ENCODE measurements at places on chromosomes 5 and 9. TPM values are rescaled to one million over a fixed set of nuclear protein-coding genes. Genes with fewer than 3 reads are reported as not detected.

LTC4S gene
- total RNA-seq = 0.71 TPM

F2RL1 gene
- total RNA-seq = 77.5 TPM

PIP5KL1 gene
- 4.7 TPM for total RNA-seq

PPP2CA gene
- 141 TPM for total RNA-seq

CARTPT gene
- not detected for total RNA-seq

GALT gene
- 30.5 TPM for total RNA-seq

DDX4 gene
- total RNA-seq = not detected

AP3B1 gene
- 63.6 TPM for total RNA-seq

FAT2 gene
- total RNA-seq = 95.1 TPM

TDRD7 gene
- total RNA-seq = 16.9 TPM

CLIC3 gene
- total RNA-seq = 0.95 TPM

IFNA2 gene
- total RNA-seq = not detected

KIF4B gene
- 0.03 TPM for total RNA-seq

PCA3 gene
- not detected for total RNA-seq

- no peak for DNase-seq
Measured at GRCh38 chr5:14213813-14214585, 70.9 kb downstream of the TRIO start.

- no peak for DNase-seq
Measured at GRCh38 chr5:14834584-14835550, 36.7 kb downstream of the ANKH start.

- DNase-seq = no peak
Measured at GRCh38 chr9:33858423-33858822, 41.5 kb downstream of the UBE2R2 start.

DNA sequence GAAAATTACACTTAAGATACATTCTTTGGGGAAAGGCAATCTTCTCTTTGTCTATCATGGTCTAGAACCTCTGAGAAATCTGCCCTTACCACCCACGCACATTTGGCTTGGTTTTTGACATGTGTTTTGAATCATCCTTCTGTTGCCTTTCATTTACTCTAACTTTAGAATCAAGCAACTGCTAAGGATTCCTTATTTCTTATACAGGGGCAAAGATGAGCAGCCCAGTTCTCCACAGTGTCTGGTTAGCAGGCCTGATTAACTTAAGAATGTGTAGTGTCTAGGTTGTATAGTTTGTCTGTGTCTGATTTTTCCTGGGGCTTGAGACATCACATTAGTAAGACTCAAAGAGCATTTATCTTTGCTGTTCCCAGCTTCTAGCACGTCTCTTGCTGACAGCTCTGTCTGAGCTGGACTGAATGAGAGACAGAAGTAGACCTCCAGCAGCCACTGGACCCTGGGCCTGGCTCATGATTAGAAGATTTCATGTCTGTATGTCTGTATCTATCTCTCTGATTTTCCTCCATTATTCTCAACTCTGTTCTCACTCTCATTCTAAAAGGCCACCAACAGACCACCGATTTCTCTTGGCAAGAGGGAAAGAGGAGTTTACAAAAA is 31.8 kb upstream of the PCA3 start:
- DNase-seq = no peak

- no peak for DNase-seq
Measured at GRCh38 chr5:35458824-35459207, 158.8 kb upstream of the SPEF2 start.

DNA sequence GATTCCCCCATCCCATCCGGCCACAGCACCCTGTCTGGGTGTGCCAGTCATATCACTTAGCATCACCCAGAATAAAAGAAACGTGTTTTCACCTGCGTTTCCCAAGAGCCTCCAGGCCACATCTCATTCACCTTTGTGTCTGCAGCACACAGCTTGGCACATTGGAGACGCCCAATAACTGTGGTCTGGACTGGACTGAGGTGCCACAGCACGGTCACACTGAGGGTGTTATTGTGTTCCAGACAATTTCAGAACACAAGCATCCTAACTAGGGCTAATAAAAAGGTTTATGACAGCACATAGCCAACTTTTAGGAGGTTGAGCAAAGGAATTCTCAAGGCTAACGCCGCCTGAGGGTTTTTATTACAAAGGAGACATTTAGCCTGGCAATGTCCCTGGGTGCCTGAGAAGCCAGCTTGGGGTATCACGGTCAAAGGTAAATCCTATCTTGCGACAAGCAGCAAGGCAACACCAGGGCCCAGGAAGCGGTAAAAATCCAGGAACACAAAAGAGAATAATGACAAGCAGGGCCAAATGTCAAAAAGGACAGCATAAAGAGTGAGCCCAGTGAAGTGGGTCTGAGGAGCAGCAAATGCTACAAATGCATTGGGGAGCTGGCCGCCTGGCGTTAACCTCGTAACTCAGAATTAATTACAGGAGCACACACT is 3.4 kb downstream of the EPB41L4B start:
- DNase-seq = no peak

GRCh38 chr9:95273369-95274022 is 44.0 kb downstream of the FANCC start:
- no peak for DNase-seq

GRCh38 chr9:134258332-134258731 is 67.9 kb upstream of the RXRA start:
- DNase-seq = no peak

DNA sequence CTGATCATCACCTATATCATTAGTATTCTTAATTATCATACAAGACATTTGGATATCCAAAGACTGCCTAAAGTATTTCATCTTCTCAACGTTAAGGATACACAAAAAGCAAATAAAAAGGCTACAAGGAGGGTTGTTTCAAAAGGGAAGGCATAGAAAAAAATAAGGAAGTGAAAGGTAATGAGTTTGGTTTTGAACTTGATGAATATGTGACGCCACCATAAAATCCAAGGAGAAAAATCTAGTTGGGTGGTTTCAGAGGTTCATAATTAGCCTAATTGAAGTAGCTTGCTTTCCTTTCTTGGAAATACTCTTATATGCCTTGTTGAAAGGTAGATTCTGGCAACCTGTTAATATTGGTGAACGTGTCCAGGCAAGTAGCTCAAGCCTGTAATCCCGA is 96.1 kb upstream of the SGCD start:
- no peak for DNase-seq

- DNase-seq = no peak
Measured at GRCh38 chr9:470552-471194, 256.0 kb downstream of the DOCK8 start.

- no peak for DNase-seq
Measured at GRCh38 chr9:18639911-18640310, 166.0 kb downstream of the ADAMTSL1 start.

- DNase-seq = no peak
Measured at GRCh38 chr5:74169701-74170100, 470.8 kb downstream of the ENC1 start.

GRCh38 chr9:91098203-91098850 is 263.4 kb downstream of the AUH start:
- no peak for DNase-seq

GRCh38 chr9:109307380-109308240 is 13.2 kb downstream of the EPB41L4B start:
- no peak for DNase-seq

GRCh38 chr5:82278711-82279370 is 687 bp upstream of the RPS23 start:
- no peak for DNase-seq

GRCh38 chr9:72997387-72997995 is 44.6 kb upstream of the ALDH1A1 start:
- DNase-seq = no peak

DNA sequence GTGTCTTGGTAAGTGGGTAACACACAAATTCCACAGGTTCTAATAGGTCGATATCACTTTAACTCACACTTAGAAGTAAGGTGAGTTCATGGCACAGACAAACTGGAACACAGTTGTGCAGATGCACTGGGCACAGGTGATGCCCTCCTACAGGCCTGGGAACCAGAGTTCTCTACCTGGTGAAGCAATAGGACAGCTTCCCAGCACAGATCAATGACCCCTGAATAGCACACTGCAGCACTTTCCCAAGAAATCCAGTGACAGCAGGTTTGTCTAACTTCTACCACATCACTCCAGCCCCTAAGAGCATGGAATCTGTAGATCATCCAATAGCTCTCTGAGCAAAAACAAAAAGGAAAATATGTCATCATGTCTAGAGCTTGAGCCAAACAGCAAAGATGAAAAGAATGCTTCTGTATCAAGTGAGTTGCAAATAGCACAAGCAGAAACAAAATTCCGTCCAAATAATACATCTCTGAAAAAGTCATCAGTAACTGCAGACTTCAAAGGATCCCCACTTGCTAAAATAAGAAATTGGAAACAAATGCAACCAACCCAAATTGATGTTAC is 33.5 kb downstream of the MOCS2 start:
- no peak for DNase-seq

- DNase-seq = peak; percentile 29
Measured at GRCh38 chr9:133160742-133161546, 2.8 kb downstream of the GBGT1 start.

DNA sequence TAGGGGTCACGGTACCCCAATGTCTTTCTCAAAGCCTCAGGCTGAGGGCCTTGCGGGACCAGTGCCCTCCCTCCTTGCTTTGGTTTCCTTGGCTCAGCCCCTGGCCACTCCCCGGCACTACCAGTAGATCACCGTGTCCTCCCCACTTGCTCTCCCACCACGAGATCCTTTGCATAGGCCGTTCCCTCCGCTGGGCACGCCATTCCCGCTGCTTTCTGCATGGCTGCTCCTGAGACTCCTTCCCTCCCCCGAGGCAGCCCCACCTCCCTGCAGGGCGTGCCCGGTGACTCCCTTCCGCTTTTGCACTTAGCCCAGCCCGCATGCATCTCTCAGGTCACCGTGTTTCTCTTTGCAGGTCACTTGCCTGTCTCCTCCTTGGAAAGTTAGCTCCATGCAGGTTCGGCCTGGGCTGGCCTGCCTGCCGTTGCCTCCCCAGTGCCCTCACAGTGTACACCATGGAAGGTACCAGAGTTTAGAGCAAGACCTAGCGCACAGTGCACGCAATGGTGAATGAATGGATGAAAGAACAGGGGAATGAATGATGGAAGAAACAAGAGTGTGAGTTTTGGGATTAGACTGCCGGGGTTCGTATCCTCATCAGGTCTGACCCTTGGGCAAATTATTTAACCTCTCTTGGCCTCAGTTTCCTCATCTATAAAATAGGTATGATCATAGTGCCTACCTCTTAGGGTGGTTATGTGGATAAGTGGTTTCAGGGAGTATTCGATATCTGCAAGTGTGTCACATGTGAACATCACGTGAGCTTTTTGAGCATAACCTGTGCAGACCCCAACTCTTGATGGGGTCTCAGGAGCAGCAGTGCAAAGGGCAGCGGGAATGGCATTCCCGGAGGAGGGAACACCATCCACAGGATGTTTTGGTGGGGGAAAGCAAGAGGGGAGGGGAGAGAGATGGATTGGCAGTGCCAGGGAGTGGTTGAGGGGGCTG is 214.3 kb downstream of the C9orf50 start:
- DNase-seq = no peak

- no peak for DNase-seq
Measured at GRCh38 chr5:138895918-138896317, 20.8 kb upstream of the LRRTM2 start.

DNA sequence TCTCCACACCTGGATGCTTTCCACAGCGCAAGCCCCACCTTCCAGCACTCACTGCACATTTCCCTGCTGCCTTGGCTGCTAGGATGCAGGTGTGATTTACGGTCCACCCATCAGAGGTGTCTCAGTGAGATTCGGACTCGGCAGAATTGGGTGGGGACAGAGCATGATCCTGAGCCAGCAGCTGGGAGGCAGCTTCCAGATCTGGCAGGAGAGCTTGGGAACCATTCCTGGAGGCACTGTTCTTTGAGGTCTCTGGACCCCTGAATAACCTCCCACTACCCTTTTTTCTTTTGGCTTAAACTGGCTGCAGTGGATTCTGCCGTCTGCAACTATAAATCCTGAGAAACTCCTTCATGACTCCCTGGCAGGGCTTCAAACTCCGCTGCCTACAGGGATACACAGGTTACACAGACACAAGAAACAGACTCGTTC is 99.6 kb upstream of the PHYKPL start:
- no peak for DNase-seq

DNA sequence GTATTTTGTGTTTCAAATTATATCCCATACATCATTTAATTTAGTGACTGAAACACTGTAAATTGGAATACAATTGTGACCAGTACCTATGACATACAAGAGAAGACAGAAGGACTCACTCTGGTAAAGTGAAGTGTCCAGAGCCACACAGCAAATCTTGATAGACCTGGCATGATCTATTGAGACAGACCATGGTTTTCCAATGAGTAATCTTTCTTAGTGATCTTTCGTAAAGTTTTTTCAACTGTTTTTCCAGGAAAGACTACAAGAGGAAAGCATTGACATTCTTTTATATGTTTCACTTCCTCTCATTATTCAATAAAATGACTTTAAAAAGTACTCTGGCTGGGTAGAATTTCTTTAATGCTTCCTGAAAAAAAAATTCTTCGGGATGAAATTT is 43.3 kb upstream of the ALDH1A1 start:
- DNase-seq = no peak

GRCh38 chr5:128262911-128263310 is 179.3 kb downstream of the SLC12A2 start:
- no peak for DNase-seq

DNA sequence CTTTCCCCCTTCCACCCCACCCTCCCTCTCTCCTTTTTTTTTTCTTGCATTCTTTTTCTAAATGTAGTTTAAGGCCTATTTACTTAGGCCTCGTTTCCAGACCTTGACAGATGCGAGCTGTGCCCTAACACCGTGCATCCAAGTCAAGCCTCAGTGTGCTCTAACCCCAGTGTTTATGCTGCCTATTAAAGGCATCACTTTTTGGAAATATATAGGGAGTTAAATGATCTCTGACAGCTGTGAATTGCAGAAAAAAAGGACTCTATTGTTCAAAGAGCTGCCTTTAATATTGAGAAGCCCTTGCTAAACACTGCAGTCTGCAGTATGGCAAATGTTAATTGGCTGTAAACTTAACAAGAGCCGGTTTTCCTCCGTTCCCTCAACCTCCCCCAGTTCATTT is 270.4 kb upstream of the TUT7 start:
- no peak for DNase-seq

GRCh38 chr5:79486116-79486515 is 27.8 kb downstream of the HOMER1 start:
- no peak for DNase-seq

DNA sequence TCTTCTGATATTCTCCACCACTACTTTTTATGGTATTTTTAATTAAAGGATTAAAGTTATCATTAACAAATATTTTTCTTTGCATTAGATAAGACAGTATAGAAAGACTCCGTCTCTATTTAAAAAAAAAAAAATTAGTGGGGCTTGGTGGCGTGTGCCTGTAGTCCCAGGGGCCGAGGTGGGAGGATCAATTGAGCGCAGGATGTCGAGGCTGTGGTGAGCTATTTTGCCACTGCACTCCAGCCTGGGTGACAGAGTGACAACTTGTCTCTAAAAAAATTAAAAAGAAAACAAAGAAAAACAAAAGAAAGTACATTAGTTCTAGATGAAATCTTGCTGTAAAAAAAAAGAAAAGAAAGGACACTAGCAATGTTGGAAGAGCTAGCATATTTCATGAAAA is 97.4 kb upstream of the IL6ST start:
- no peak for DNase-seq

DNA sequence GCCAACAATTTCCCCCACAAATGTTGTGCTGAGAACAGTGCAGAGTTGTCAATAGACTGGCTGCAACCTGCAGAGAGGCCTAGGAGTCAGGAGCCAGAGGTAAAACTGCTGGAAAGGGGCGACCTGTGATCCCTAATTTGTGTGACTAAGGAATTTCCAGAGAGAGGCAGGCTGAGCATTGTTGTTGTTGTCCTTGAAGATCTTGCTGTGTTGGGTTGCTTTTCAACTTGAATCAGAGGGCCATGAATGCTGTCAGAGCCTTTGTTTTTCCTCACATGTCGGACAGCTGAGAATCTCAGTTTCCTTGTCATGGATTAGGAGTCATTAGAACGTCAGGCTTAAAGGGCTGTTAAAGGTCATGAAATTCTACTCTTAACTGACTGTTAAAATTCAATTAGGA is 134.6 kb upstream of the ASTN2 start:
- no peak for DNase-seq
